ENCODE measurements at places on chromosomes 5 and 9.
A peak's percentile ranks its signal among the peaks of the same experiment; 100 is the strongest.

DNA sequence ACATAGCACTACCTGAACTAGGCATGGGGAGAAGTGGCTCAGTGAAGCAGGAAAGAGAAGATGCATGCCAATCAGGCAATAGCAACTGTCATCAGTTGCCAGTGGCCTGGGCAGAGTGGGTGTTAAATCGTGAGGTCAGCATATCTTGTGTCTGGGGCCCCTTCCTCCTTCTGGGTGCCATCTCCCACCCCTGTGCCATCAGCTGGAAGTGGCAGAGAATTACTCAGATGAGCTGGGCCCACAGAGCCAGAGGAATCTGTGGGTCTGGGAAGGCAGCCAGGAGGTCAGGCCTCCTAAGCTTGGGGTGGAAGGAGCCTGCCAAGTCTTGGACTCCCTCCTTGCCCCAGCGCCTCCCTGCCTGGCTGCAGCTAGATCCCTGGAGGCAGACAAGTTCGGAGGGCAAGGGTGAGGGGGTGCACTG is 66.5 kb downstream of the GALNT12 start:
- DNase-seq: peak; percentile 21

GRCh38 chr9:131122158-131122557 is 3.2 kb upstream of the NUP214 start:
- no peak for DNase-seq

GRCh38 chr5:115600766-115601165 is 1.5 kb downstream of the TICAM2 start:
- no peak for DNase-seq

DNA sequence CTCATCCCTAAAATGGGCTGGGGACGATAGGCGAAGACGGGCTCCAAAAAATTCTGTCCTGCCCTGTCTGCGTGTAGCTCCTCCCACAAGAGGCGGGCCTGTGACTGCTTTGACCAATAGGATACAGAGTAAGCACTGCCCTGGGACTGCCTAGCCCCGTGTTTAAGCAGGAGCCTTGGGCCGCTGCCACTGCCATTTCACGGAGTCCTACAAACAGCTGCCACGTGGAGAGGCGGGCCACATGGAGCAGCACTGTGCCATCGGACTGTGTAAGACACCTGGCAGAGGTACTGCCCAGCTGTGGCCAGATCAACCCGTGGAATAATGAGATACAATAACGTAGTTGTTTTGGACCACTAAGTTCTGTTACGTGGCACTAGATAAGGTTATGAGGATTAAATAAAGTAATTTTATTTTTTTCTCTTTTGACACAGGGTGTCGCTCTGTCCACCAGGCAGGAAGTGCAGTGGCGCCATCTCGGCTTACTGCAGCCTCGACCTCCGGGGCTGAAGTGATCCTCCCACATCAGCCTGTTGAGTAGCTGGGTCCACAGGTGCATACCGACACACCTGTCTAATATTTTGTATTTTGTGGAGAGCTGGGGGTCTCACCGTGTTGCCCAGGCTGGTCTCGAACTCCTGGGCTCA is 87.2 kb downstream of the LMNB1 start:
- DNase-seq: no peak

DNA sequence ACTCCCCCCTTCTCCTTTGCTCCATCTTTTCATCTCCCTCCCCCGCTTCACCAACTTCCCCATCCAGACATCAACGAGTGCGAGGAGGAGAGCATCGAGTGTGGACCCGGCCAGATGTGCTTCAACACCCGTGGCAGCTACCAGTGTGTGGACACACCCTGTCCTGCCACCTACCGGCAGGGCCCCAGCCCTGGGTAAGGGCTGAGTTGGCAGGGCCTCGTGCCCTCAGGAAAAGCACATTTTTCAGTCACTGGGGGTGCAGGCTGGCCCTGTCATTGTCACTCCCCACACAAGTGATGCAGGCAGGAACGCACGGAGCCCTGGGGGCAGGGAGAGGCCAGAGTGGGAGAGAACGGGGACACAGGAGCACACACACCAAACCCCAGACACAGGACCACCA is 12.4 kb upstream of the ASS1 start:
- DNase-seq: no peak

DNA sequence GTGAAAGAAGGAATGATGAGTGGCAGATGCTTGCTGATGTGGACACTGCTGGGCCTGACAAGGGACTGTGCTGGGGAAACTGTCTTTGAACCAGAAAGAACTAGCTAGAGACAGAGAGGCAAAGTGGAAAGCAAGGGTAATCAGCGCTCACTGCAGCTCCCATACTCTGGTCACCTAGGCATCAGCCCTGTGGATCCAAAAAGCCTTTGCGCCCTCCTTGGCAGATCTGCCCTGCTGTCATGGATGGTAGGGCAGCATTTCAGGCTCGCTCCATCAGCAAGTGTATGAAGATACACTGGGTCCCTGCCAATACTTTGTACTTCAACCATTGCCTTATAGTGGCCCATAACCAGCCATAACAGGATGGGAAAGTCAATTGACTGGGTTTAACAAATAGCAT is 6.6 kb upstream of the ALDH1B1 start:
- DNase-seq: no peak

DNA sequence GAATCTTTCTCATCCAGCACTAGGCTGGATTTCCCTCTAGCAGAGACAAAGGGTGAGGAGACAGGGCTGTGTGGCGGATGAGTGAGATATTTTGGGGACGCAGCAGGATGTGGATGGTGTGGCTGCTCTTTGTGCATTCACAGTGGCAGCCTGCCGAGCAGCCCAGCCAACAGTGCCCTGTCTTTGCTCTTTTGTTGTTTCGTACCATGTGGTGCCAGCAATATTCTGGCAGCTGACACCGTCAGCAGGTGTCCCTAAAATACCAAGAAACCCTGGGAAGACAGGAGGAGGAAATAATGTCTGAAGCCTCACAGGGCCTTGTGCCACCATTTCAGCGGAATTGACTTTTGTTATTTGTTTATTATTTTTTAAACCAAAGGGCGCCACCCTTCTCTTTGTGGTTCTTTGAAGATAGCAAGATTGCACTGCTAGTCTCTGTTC is 141.4 kb downstream of the CCDC192 start:
- peak; percentile 99 for DNase-seq

DNA sequence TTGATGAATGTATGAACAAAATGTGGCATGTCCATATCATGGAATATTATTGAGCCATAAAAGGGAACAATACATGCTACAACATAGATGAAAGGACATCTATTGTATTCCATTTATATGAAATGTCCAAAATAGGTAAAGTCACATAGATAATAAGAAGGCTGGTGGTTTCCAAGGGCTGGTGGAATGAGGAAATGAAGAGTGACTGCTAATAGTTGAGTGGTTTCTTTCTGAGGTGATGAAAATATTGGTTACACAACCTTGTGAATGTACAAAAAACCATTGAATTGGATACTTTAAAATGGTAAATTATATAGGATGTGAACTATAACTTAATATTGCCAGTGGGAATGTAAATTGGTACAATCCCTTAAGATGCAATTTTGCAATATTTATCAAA is 5.2 kb downstream of the ARSB start:
- DNase-seq: no peak

DNA sequence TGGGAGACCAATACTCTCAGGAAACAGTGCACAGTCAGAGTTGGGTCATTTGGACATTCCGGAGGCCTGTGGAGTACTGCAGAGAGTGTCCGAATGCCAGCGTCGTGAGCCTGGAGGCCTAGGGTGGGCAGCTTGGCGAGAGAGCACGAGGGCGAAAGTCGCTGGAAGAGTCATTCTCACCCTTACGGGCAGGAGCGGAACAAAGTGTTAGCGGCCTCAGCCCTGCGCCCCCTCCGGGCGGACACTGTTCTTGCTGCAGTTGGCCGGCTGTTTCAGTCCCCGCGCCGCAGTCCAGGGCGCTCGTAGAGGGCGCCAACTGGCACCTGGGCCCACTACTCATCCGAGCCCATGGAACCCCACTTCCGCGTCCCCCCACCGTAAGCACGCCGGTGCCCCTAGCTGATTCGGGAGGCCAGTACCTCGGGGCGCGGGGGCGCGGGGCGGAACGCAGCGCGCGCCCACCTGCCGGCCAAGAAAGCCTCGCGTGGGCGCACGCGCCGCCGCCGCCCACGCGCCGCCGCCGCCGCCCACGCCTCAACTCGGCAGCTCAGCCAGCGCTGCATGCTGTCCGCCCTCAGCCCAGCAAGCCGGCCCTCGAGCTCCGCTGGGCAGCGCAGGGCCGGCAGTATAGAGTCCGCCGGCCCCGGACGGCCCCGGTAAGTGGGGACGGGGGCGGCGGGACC is 99.7 kb upstream of the CCL21 start:
- DNase-seq: no peak

- no peak for DNase-seq
Observed at GRCh38 chr9:14170973-14171596, 142.9 kb downstream of the NFIB start.

DNA sequence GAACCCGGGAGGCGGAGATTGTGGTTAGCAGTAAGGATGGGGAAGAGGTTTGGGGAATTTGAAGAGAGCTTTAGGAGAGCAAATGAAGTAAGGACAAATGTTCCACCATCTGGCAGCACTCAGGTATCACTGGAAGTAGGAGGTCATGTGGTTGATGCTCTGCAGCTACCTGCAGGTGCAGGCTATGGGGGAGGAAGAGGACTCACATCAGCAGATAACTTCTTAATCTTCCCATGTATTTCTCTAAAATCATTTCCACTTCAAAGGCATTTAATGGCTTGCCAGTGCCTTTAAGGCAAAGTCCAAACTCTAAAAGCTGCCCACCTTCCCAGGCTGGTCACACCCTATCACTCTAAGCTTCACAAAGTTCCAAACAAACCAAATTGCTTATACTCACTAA is 8.1 kb upstream of the HAVCR1 start:
- no peak for DNase-seq

DNA sequence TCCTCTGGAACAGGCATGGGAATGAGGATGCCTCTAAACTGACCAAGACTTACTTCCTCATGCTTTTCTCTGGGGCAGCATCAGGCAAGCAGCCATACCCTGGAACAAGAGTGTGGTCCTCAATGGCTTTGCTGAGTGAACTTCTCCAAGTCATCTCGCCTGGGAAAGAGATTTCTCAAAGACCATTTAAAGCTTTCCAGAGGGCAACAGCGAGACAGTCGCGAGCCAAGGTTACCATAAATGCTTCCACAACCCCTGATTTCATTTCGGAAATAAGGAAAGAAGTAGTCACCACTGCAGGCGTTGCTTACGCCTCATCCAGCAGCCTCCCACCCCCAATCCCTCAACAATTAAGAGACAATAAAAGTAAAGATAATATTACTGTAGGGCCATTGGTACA is 1.1 kb upstream of the SNCAIP start:
- peak; percentile 49 for DNase-seq

DNA sequence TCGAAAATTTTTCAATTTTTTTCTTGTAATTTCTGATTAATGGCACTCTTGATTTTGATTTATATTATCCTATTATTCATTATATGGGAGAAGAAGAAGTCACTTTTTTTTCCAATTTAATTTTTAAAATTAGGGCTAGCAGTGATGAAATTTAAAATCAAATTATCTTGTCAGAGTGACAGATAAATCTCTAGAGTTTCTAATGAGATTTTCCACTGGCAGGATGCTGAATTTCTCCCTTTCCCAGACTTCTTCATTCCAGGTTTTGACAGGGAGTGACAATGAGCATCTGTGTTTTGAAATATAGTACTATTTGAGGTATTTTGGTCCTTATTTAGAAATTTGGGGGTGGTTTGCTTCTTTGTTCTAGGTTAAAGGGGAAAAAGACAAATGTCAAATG is 2274.1 kb downstream of the MAT2B start:
- DNase-seq: no peak

- DNase-seq: no peak
Observed at GRCh38 chr5:178786859-178787499, 56.5 kb upstream of the ZNF354A start.

GRCh38 chr9:98399950-98400683 is 144.7 kb upstream of the TBC1D2 start:
- DNase-seq: no peak

GRCh38 chr9:94714494-94714893 is 12.0 kb upstream of the AOPEP start:
- DNase-seq: no peak

DNA sequence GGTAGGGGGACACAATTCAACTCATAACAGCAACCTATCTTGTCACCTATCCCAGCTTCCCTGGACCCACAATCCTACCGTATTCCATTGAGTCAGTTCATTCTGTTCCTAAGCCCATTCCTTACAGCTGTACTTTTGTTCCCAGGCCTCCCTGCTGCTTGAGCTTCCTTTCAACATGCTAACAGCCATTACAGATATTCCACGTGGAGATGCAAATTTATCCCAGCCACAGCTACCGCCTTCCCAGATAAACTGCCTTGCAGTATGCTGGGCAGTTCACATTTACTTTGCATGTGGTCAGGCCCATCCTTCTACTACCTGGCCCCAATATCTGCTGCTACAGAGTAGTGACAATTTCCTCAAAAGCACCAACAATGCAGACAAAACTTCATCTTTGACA is 23.0 kb downstream of the RIGI start:
- no peak for DNase-seq

GRCh38 chr5:38104497-38105230 is 153.7 kb upstream of the EGFLAM start:
- DNase-seq: no peak

DNA sequence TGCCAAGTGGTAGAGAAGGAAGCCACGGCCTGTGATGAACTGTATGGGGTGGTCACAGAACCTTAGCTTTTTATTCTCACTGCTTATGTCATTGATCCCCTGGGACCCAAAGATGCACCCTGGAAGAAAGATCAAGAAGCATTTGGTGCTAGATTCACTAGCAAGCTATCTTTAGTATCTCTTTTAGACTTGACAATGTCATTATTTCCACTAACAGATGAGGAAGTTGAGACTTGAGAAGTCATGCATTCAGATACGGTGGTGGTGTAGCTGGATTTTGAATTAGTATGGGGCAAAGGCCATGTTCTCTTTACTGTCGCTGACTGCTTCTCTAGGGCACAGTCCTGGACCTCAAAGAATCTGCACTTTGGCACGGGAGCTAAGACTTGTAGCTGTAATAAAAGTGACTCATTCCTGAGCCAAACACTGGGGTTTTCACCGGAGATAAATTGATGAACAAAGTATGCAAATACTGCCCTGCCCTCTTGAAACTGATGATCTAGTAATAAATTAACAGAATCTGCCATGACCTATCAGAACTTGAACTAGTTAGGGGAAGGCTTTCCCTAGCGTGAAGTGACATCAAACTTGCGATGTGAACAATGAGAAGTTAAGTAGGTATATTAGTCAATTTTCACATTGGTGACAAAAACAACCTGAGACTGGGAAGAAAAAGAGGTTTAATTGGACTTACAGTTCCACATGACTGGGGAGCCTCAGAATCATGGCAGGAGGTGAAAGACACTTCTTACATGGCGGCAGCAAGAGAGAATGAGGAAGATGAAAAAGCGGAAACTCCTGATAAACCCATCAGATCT is 5.4 kb downstream of the GDA start:
- no peak for DNase-seq

GRCh38 chr9:119159386-119159785 is 209.8 kb downstream of the BRINP1 start:
- DNase-seq: peak; percentile 30

DNA sequence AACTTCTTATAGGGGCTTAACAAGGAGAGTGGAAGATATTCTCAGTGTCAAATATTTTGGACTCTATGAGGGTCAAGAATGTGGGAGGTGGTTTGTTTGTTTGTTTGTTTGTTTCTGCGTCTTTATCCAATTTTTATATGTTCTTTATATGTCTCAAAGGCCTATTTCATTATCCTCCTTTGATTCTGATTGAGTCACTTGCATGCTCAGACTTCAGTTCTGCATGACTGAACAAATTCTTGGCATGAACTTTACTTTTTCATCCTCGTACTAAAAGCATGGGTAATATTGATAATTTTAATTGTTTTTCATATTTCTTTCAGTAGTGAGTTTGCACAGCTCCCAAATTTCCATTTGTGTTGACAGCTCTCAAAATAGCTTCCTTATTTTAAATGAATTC is 19.2 kb upstream of the ERBIN start:
- no peak for DNase-seq

- DNase-seq: no peak
Observed at GRCh38 chr5:177269976-177270375, 33.5 kb downstream of the RAB24 start.

All from G401 (cell line).